ENCODE measurements at places on chromosomes 3 and 15. TPM values are rescaled to one million over a fixed set of nuclear protein-coding genes. Genes with fewer than 3 reads are reported as not detected.

DNA sequence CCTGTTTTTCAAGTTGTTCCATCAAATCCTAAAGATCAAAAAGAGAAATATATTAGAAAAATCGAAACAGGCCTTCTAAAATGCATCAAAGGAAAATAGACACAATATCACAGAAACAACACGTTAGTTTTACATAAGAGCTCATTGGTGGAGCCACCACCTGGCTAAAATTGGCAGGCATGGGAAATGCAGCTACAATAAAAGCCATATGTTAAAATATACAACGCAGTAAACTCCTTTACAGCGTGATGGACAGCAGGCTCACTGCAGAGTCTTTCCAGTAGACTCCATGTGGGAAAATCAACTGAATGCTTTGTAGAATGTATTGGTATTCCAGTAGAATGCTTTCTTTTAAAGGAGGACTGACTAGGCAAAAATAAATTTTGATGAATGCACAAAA is 40.9 kb upstream of the MYO5C start:
- no peak for DNase-seq

DNA sequence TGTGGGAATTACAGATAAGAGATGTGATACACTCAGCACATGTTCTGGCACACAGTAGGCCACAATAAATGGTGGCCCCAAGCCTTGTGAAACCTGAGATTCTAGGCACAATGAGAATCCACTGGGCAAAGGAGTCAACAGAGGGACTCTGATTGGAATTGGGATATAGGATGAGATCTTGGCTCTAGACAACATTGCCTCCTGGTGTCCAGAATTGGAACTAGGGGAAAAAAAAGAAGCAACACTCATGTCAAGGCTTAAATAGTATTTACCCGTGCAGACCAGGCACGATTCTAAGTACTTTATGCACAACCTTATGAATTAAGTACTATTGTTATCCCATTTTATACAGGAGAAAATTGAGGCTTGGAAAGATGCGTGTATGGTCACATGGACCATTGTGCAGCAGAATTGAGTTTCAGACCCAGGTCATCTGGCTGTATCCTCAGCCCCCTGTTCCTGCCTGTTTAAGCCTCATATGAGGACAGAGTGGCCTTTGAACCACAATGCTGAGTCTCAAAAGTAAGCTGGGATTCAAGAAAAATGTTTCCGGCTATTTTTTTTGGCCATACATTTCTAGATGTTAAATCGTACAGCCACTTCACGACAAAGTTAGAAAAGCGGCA is 124.8 kb downstream of the SV2B start:
- peak; percentile 27 for DNase-seq

DNA sequence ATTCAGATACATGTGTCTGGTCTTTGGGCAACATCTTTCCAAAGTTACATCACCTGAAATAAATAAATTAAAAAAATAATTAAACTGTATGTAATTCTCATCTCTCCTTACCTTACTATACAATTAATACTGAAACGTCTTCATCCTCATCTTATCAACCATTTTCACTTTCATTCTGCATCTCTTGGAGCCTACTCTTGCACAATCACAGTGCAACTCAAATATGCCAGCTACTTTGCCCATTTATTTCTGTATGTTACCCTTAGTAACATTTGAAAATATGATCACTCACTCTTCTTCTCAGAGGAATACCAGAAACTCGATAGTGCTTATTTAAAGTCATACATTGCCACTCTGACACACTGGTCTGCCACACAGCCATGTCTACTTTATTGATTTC is 1357.1 kb upstream of the CADM2 start:
- DNase-seq, result no peak

DNA sequence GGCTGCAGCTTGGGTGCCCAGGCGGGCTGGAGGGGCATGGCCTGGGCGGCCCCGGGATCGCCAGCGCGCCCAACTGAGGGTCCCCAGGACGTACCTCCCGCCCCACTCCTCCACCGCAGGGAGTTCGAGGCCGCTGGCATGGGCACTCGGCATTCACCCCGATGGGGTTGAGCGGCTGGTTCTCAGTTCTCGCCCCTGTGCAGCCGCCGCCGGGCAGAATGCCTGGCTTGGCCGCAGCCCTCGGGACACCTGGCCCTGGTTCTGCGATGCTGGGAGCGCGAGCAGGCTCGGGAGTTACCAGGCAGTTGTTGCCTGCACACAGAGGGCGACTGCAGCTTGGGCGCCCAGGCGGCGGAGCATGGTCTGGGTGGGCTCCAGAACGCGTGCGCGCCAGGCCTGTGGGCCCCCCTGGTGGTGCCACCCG is 121.4 kb downstream of the LMLN start:
- no peak for DNase-seq

DNA sequence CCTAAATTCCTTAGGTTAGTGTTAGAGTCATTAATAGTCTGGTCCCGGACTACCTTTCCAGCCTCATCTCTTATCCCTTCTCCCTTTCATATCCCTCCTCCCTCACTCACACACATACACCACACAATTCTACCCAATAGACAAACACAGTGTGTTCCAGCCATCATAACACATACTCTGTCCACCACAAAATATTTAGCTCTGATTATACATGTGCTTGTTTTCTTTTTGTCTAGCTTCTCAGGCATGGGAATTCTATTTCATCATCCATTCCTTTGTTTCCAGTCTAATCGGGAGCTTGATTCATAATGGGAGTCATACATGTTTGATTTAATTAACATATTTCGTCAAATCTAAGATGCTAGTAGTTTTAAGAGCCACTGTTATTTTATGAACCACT is 161.8 kb upstream of the BFSP2 start:
- no peak for DNase-seq

GRCh38 chr3:38204599-38205471 is 39.5 kb downstream of the OXSR1 start:
- no peak for DNase-seq

The PLA2G4F gene
- not detected for total RNA-seq

The TRIM59 gene
- total RNA-seq, result 7.1 TPM

DNA sequence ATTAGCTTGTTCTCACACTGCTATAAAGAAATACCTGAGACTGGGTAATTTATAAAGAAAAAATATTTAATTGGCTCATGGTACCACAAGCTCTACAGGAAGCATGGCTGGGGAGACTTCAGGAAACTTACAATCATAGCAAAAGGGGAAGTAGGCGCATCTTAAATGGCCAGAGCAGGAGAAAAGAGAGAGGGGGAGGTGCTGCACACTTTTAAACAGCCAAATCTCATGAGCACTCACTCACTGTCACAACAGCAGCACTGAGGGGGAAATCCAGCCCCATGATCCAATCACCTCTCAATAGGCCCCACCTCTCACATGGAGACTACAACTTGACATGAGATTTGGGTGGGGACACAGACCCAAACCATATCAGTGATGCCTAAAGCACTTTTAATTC is 82.5 kb downstream of the DCLK3 start:
- DNase-seq, result no peak

GRCh38 chr15:85614059-85614458 is 180.7 kb downstream of the KLHL25 start:
- DNase-seq, result no peak

DNA sequence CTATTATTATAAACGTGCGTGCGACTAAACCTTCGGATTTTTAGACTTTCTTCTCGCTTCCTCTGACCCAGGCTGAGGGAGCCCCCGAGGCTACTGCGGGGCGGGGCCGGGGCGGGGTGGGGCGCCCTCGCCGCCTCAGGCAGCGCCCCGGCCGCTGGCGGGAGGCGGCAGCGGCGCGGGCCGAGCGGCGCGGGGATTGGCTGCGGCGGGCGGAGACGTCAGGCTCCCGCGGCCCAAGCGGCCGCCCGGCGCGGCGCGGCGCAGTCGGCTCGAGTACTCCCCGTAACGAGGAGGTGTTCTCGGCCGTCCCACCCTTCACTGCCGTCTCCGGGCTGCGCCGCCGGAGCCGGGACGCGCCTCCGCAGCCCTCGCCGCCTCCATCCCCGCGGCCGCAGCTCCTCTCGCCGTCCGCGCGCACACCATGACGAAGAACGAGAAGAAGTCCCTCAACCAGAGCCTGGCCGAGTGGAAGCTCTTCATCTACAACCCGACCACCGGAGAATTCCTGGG is at the start of gene ATP1B3:
Gene ATP1B3, plus strand, starts transcription at position 263 of the 510 bp plus-strand sequence. Its CDS starts 159 bp downstream, at position 422.
- DNase-seq, result no peak

DNA sequence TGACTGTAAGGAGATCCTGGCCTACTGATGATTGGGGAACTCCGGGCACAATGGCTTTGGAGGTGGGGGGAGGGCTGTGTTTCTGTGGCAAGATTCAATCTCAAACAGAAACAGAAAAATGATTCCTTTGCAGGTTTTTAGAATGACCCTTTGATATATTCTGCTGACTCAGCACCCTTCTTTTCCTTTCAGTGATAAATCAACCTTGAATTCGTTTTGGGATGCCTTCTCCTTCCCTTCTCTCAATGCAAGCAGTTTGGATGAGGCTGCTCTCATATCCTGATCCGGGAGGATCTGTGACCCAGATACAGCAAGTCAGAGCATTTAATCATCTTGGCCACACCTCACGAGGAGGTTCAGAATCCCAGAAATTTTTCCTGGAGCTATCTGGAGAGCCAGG is 156.1 kb upstream of the PRICKLE2 start:
- no peak for DNase-seq

- no peak for DNase-seq
Observed at GRCh38 chr3:29153811-29154210, 127.1 kb upstream of the RBMS3 start.

The LRTM1 gene
- not detected for total RNA-seq

The LIPC gene
- total RNA-seq, result 0.12 TPM

GRCh38 chr3:165839296-165840076 is 2.3 kb upstream of the BCHE start:
- no peak for DNase-seq

The PLSCR5 gene
- total RNA-seq, result not detected

- no peak for DNase-seq
Observed at GRCh38 chr3:146912241-146913015, 307.3 kb upstream of the PLSCR5 start.

GRCh38 chr15:80419546-80419945 is 15.4 kb downstream of the ARNT2 start:
- no peak for DNase-seq

The GOLGA6L7 gene
- not detected for total RNA-seq

DNA sequence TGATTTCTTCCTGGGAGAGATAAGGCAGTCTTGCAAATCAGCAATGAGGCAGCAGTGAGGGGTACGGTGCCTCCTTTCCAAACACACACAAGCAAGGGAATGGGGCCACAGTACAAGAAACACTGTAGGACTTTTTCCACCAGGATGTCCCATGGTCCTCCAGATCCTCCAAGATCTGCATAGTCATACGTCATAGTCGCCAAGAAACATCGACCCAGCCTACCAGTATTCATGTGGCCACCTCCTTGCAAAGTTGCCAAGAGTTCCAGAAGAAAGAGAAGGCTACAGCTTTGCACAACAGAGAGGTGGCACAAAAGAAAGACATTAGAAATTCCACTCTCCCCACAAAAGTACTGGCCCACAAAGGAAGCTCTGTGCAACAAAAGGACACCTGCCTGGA is 257.9 kb downstream of the CTNNB1 start:
- no peak for DNase-seq

The TCTA gene
- total RNA-seq, result 18.4 TPM

GRCh38 chr15:42368096-42368495 is 8.8 kb downstream of the CAPN3 start:
- DNase-seq, result no peak

DNA sequence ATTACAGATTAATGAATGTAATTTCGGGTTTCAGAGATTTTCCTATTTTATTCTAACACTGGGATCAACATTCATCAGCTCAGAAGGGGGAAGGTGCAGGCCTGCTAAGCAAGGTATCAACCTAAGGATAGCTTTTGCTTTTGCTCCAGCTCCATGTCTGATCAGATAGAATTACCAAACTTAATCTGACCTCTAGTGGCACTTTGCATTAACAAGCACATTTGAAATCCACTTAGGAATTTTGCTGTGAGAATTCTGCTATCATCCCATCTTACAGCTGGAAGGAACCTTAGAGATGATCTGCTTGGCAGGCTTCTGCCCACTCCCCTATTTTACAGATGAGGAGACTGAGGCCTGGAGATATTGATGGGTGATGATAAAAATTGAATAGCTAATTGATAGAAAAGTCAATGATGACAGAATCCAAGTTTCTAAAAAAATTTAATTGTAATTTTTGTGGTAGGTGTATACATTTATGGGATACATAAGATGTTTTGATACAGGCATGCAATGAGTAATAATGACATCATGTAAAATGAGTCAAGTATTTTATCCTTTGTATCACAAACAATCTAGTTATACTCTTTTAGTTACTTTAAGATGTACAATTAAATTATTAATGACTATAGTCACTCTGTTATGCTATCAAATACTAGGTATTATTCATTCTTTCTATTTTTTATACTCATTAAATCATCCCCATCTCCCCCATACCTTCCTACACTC is 209.2 kb upstream of the ZPLD1 start:
- peak; percentile 55 for DNase-seq

- DNase-seq, result no peak
Observed at GRCh38 chr3:152405915-152406802, 137.4 kb downstream of the MBNL1 start.

GRCh38 chr3:55771503-55771902 is 284.4 kb upstream of the WNT5A start:
- no peak for DNase-seq

Measured in glomerular endothelial cell (primary cell).